ENCODE measurements at places on chromosomes 1 and 21.

GRCh38 chr1:87632232-87632631 lies 303.6 kb downstream of the LMO4 start:
- DNase-seq: no peak

- no peak for DNase-seq
These were observed 100.0 kb upstream of the AJAP1 start for GRCh38 chr1:4554271-4554865.

GRCh38 chr1:172321451-172321850 lies 99.0 kb upstream of the C1orf105 start:
- no peak for DNase-seq

DNA sequence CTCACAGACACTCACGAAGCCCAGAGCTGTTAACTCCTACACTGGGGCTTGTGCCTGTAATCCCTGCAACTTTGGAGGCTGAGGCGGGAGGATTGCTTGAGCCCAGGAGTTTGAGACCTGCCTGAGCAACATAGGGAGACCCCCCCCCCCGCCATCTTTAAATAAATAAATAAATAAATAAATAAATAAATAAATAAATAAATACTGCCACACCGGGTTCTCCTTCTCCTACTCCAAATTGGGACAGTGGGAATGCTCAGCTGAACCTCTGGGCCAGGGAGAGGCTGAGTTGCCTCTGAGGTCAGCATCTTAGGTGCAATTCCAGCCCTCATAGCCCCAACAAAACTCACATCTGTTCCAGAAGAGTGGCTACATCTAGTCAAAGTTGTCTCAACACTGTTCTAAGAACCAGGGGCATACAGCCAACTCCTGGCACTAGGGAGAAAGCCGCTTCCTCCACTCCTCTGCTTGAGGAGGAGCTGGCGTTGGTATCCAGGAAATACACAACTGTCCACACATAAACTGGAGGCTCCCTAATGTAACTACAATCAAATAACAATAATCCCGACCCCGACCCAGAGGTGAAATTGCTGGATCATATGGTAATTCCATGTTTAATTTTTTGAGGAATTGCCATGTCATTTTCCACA lies 27.0 kb downstream of the C1orf216 start:
- DNase-seq: no peak

GRCh38 chr1:84155517-84155916 lies 11.4 kb downstream of the PRKACB start:
- DNase-seq: no peak

Measured in stimulated activated CD4-positive, alpha-beta T cell treated with anti-CD3 and anti-CD28 coated beads, Interleukin-12 subunit alpha, Interleukin-12 subunit beta, amount 100 ng/mL, for 24 hours (primary cell).